GM23248 (cell line): ENCODE measurements at places on chromosomes 2 and 18. TPM values are rescaled to one million over a fixed set of nuclear protein-coding genes. Genes with fewer than 3 reads are reported as not detected.
A peak's percentile ranks its signal among the peaks of the same experiment; 100 is the strongest.

DNA sequence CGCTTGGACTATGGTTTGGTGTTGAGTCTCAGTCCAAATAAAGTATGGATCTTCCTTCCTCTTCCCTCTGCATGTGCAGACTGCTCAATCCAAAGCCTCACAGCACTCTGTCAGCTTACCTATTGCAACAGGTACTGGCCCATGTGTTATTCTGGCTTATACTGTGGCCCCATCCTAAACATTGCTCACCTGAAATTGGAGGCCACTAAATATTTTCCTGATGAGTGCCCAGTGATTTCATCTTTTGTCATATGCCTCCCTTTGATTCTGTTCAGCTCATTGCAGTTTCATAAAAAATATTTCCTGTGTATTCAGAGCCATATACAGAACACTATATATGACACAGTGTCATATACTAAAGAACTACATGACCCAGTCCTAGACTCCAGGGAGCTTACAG is 86.3 kb upstream of the FAM136A start:
- peak; percentile 18 for DNase-seq

DNA sequence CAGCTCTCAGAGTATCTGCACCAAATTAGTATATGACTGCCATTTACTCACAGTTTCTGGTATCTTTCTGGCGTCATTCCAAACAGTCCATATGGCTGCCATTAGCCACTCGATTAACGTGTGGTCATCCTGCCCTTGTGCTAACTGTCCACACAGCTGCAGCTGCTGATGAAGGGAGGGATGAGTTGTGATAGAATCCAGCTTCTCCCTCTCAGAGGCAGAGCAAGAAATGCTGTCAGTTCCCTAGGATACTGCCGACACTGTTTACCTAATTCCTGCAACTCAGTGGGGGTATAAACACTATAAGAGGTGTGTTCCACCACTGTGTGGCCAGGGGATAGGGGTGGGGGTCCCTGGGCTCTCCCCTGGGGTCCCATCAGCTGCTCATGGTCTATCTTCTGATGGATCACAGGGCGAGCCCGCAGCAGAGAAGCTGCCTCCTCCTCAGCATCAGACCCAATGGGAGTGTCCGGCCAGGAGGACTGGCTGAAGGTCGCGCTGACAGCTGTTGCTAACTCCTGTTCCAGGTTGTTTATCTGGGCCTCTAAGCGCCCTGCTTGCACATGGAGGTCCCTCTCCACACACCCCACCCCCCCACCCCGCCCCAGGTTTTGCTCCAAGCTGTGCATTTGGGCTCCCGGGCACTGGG is 17.3 kb upstream of the KLHL23 start:
- DNase-seq: peak; percentile 67

Gene PDE11A
- total RNA-seq: 0.86 and 1.9 TPM in 2 replicates

Gene DYSF
- 0.54 TPM in 1 of 2 replicates, not detected in the other for total RNA-seq

GRCh38 chr18:9726175-9726574 is 18.1 kb downstream of the RAB31 start:
- no peak for DNase-seq

Gene BOLA3
- 46.2 and 63.7 TPM in 2 replicates for total RNA-seq

Gene PAX8
- total RNA-seq: 2.1 and 5.8 TPM in 2 replicates

GRCh38 chr2:153939124-153939796 is 67.5 kb downstream of the GALNT13 start:
- DNase-seq: no peak

DNA sequence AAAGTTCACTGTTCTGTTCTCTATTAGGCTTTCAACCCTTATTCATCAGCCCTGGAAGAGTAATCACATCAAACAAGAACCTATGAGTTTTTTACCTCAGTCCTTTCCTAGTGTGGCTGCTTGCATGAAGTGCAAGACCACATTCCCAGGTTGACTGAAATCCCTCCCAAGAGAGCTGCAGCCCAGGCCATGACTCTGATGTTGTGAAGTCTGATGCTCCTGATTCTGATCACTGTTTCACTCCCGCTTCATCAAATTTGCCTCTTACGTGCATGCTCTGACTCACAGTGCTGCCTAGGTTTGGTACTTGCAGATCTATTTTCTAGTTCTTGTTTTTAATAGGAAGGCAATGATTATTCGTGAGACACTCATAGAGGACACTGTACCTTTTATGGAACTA is 58.2 kb upstream of the DSEL start:
- DNase-seq: no peak

DNA sequence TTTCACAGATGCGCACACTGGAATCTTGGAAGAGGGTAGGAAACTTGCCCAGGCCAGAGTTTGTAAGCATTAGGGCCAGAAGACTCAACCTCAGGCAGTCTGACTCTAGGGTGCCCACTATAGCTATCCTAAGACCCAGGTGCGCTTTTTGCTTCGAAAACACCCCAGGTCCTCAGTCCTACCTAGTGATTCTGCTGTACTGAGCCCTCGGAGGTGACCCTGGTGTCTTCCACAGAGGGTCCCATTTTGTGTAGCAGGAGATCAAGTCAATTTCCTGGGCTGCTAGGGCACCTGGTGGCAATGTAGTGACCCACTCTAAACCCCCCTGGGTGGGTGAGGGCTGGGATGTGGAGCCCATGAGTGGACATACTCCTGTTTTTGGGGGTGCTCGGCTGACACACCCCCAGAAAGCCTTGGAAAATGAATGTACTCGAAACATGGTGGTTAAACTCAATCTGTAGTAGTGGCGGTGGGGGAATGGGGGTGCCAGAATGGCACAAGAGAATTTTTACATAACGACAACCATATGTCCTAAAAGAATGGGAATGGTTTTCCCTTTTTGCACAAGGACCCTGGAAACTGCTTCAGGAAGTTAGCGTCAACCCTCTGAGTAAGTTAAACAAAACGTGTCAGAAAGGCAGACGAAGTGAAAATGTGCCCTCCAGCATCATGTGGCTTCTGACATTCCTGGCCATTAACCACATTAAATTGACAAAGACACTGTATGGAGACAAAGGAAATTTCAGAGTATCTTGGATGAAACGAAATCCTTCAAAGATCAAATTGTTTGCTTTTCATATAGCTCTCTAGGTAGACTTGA is 218.0 kb upstream of the COPS8 start:
- DNase-seq: no peak

Gene SPR
- 21.1 and 39.0 TPM in 2 replicates for total RNA-seq

DNA sequence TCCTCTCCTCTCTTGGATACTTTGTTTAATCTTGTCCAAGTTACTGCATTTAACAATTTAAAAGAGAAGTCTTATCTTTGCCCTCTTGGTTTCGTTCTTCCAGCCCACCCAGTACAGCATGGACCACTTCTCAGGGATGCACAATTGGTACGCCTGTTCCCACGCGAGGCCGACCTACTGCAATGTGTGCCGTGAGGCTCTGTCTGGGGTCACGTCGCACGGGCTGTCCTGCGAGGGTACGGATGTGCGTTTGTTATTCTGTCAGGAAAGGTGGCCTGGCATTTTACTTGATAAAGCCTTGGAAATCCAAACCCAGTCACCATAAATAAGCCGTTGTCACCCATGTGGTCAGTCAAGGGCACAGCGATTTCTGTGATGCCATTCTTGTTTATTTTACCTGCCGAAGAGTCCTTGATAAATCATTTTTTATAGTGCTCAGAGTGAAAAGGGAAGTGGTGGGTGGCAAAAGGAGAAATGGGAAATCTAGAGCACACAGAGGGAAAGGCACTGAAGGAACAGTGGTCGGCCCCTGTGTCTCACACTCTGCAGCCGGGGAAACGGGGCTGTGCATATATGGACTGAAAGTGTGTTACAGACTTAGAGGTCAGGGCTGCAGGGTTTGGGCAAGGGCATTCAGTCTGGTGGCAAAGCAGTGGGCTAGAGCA is 80.5 kb downstream of the DGKD start:
- DNase-seq: no peak

- no peak for DNase-seq
Measured at GRCh38 chr2:136377423-136378382, 259.8 kb upstream of the CXCR4 start.

Gene MOGAT1
- not detected in 2 replicates for total RNA-seq

DNA sequence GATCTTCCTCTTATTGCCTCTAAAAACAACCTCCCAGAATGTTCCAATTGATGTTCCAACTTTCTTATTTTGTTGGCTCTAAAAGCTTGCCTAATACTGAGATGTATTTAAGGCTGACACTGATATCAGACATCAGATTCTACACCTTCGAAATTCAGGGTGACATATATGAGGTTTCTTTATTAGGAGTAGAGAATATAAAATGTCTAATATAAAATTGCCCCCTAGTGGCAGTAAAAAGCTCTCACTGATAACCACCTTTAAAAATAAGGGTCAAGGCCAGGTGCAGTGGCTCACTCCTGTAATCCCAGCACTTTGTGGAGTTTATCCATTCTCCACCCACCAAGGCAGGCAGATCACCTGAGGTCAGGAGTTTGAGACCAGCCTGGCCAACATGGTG is 789.7 kb upstream of the SLC39A10 start:
- DNase-seq: peak; percentile 25

Gene IL36RN
- not detected in 2 replicates for total RNA-seq

Gene ABHD3
- total RNA-seq: 2.3 and 3.4 TPM in 2 replicates

GRCh38 chr18:48811401-48811800 is 139.4 kb downstream of the SMAD7 start:
- no peak for DNase-seq

Gene NBEAL1
- total RNA-seq: 36.0 and 45.1 TPM in 2 replicates

DNA sequence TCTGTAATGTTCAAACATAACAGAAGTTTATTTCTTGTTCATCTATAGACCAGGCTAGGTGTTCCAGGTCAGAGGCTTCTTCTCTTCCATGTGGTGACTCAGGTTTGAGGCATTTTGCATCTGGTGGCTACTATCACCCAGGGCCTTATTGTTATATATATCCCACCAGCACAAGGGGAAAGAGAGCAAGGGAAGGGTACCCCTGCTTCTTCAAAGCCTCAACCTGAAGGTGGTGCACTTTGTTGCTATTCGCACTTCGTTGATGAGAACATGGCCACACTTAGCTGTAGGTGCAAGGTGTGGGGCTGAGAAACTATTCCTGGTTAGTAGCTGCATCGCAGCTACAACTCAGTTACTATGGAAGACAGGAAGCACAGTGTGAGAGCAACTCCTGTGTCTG is 27.4 kb upstream of the SLC3A1 start:
- no peak for DNase-seq

- DNase-seq: peak; percentile 62
Measured at GRCh38 chr18:57497372-57498294, 62.5 kb downstream of the ONECUT2 start.

GRCh38 chr2:189613077-189613636 is 32.6 kb upstream of the SLC40A1 start:
- peak; percentile 33 for DNase-seq

DNA sequence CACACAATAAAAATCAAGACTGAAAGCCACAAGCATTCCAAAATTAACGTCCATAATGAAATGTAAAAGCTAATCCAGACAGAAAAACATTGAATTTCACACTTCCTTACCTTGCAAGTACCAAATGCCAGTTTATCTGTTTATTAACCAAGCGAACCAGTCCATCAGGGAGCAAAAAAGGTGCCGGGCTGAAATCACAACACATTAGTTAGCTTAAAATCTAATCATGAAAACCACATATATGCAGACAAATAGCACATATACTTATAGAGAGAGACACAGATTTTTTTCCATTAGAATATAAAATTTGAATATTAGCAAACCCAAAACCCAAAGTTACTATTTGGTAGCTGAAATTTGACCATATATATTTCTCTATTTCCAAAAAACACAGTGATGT is 7.2 kb downstream of the NBAS start:
- no peak for DNase-seq

DNA sequence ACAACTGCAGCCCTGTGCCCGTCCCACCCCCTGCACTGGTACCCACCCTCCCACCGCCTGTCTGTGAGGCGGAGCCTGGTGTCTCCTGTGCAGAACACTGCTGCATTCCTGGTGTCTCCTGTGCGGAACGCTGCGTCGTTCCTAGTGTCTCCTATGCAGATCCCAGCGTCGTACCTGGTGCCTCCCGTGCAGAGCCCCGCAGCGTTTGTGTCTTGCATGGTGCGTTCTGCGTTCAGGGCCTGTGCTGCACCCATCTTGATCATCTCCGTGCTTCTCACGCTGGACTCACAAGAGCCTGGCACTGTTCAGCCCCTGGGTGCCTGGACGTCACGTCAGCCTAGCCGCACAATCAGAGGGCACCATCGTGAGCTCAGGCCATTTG is 248.6 kb upstream of the SALL3 start:
- no peak for DNase-seq

- no peak for DNase-seq
Measured at GRCh38 chr2:155841442-155841841, 491.1 kb downstream of the NR4A2 start.

GRCh38 chr2:156553714-156554442 is 117.7 kb downstream of the GPD2 start:
- no peak for DNase-seq

- DNase-seq: no peak
Measured at GRCh38 chr2:17520761-17521160, 2.5 kb upstream of the RAD51AP2 start.

GRCh38 chr2:165874445-165875039 is 79.0 kb downstream of the TTC21B start:
- peak; percentile 80 for DNase-seq

- DNase-seq: no peak
Measured at GRCh38 chr2:86001326-86001725, 104.4 kb downstream of the POLR1A start.
